ENCODE measurements at places on chromosomes 4 and X. TPM values are rescaled to one million over a fixed set of nuclear protein-coding genes. Genes with fewer than 3 reads are reported as not detected.
A peak's percentile ranks its signal among the peaks of the same experiment; 100 is the strongest.

GRCh38 chrX:57366430-57366829 lies 79.9 kb downstream of the FAAH2 start:
- no peak for DNase-seq

GRCh38 chrX:10045327-10046000 lies 78.3 kb downstream of the CLDN34 start:
- no peak for DNase-seq

Gene STIM2
- 15.5 TPM for total RNA-seq

DNA sequence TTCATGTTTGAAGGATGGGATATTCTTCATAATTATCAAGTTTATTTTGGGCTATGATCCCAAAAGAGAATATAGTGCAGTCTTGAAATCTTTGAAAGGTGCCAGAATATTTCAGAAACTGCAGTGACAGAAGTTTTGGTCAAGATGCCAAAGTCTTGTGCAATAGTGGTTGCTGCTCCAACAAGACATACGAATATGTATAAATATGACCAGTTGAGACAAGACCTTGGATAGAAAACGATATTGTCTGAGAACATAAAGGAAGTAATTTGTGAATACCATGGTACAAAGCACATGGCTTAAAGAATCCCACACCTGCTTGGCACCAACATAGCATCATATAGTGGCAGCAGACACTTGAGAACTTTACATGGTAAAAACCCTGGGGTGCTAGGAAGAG lies 48.6 kb upstream of the AMELX start:
- DNase-seq, result no peak

GRCh38 chr4:83285055-83285407 lies 433 bp upstream of the COQ2 start:
- peak; percentile 17 for DNase-seq

DNA sequence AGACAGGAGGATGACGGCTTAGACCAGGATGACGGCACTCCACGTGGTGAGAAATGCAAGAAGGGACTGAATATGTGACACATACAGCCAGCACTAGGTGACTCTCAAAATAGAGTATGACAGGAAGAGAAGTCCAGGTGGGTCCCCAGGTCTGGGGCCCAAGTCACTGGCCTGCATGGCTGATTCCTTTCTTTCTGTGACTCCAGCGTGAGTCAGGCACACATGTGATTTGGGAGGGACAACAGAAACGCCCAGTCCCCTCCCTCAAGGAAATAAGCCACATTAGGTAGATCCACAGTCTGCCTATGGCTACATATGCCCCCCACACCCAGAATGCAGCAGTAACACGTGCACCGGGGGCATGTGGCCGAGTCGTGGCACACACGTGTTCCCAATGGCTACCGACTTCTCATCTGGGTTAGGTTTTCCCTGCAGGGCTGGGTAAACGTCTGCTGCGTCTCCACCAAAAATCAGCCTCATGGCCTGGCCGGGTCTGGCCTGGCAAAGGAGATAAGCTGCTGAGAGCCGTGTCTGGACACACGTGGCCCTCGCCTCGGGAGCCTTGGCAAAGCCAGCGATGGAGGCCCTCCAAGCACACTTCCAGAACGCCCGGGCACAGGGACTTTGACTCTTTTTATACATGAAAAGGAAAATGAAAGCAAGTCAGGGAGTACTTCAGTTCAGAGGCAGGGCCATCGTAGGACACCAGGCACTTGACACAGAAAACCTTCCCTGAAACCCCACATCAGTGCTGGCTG lies 19.3 kb downstream of the SEL1L3 start:
- no peak for DNase-seq

DNA sequence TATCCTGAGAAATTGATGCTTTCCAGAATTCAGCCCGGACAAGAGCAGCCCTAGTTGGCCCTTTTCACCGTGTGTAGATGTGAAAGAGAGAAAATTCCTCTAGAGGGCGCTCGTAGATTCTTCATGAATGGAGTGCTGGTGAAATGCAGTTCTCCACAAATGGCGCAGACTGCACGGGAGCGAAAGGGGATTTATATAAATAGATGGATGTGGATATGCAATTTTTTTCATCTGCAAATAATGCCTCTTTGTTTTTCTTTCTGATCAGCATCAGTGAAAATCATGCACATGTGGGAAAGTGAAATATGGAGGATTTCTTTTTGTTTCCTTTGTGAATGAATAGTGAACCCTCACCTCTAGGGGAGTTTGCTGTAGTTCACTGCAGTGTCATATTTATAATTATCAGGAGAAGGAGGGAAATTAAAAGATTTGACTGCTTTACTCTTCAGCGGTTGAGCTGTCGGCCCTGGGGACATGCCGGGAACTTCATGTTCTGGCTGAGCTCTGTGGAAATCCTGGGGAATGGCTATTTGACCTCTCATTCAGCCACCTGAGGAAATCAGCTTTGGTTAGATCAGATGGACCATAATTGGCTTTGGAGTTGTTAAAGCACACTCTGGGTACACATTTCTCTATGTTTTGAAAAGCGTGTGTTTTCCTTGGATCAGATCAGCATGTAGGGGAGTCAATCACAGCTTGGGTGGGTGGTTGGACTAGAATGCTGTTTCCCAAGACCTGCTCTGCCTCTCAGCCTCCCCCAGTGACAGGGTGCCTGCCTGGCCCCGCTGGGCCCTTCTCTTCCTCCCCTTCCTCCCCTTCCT lies 115.0 kb upstream of the SHISA3 start:
- peak; percentile 46 for DNase-seq

DNA sequence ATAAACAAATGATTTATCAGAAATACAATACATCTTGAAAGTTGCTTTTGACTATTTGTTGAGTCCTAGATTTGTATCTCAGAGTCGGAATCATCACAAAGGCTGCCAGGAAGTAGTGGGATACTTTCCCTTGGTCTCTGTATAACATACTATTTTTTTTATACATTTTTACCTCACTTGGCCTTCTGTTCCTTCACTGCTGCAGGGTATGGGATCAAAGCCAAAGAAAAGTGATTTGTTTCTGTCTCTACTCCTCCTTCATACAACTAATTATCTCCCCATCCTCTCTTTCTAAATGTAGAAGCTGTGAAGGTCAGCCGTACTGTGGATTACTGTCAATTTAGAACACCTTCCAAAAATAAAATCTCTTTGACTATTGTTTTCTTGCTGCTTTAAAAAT lies 24.9 kb downstream of the PALLD start:
- no peak for DNase-seq

DNA sequence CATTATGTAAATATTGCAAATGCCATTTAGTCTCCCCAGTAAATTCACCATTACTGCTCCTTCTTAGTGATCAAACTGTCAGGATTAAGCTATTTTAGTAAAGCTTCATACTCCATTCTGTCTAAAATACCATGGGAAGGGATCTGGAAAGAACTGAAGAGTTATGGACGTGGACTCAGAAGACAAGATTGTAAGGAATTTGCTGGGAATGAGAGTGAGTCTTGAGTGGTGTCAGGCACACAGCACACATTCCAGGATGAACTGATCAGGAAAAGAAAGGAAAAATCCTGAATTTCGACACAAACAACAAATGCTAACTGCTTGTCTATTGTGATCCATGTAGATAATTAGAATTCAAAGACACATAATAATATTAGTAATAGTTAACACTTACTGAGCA lies 311.0 kb downstream of the CENPC start:
- no peak for DNase-seq

Gene ADGRA3
- 36.5 TPM for total RNA-seq

- DNase-seq, result no peak
Measured at GRCh38 chr4:52263607-52264006, 212.5 kb downstream of the SPATA18 start.

DNA sequence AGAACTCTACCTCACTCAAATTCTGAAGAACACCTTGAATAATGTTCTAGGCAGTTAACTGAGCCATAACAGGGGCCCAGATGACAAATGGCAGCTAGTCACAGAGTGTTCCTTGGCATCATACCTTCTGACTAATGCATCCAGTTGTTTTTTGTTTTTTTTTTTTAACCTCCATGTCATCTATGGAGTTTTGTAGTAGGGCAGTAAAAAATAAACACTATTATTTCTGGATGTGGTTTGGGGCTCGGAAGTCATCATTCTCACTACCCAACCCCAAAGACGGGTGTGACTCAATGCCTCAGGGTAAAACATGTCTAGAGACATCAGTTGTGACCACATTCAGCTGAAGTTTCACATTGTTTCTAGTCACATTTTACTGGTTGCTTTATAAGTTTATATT lies 31.2 kb upstream of the MCF2 start:
- DNase-seq, result no peak

- no peak for DNase-seq
Measured at GRCh38 chrX:63818156-63818555, 33.1 kb upstream of the ARHGEF9 start.

Gene HPGDS
- total RNA-seq, result not detected

DNA sequence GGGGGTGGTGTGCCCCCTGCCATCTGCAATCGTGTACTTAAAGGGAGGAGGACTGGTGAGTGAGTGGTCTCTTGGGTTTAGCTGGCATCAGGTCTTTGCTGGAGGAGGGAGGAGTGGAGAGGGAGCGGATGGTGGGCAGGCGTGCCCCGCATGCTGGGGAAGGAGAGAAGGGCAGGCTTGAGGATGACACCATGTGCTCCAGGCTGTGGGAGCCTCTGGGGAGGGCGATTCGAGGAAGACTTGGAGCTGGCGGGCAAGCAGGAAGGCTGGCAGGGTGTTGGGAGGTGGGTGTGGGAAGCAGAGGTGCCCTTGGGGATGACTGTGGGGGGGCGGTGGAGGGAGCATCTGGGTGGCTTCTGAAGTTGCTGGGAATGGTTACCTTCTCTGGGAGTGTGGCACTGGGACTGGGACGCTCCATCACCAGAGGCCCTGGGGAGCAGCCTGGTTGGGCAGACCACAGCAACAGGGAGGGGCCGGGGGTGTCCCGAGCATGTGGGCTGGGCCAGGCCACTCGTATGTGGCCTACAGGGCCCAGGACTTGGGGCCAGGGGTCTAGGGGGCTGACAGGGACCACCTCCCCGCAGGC lies 30.8 kb upstream of the AFAP1 start:
- no peak for DNase-seq

DNA sequence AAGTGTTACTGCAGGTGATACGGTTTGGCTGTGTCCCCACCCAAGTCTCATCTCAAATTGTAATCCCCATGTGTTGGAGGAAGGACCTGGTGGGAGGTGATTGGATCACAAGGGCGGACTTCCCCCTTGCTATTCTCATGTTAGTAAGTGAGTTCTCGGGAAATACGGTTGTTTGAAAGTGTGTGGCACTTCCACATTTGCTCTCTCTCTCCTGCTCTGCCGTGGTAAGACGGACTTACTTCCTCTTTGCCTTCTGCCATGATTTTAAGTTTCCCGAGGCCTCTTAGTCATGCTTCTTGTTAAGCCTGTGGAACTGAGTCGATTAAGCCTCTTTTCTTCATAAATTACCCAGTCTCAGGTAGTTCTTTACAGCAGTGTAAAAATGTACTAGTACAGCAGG lies 65.2 kb upstream of the SLC7A11 start:
- DNase-seq, result no peak

Gene PNMA6F
- total RNA-seq, result not detected

GRCh38 chr4:122739174-122739573 lies 6.7 kb downstream of the BBS12 start:
- DNase-seq, result no peak

Gene NRK
- total RNA-seq, result 2.5 TPM

Gene ITGB1BP2
- 1.4 TPM for total RNA-seq

All from pulmonary artery endothelial cell (primary cell).